ENCODE measurements at places on chromosomes 11 and 22.

DNA sequence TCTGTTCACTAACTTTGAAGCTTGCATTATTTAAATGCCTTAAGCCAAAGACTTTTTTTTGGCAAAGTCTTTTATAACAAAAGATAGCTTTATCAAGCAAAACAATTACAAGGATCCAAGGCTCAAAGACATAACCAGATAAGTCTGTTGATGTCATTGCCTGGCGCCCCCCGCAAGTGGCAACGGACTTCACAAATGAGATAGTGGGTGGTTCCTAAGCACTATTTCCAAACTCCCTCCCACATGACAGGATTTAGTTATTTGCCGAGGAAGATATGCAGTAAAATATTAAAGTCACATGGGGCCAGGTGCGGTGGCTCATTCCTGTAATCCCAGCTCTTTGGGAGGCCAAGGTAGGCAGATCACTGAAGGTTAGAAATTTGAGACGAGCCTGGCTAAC lies 194.2 kb upstream of the DDI1 start:
- DNase-seq: no peak

- no peak for DNase-seq
These were observed 3.7 kb upstream of the FLRT1 start for GRCh38 chr11:64032050-64032449.

GRCh38 chr11:27635567-27636037 lies 64.7 kb downstream of the BDNF start:
- DNase-seq: no peak

DNA sequence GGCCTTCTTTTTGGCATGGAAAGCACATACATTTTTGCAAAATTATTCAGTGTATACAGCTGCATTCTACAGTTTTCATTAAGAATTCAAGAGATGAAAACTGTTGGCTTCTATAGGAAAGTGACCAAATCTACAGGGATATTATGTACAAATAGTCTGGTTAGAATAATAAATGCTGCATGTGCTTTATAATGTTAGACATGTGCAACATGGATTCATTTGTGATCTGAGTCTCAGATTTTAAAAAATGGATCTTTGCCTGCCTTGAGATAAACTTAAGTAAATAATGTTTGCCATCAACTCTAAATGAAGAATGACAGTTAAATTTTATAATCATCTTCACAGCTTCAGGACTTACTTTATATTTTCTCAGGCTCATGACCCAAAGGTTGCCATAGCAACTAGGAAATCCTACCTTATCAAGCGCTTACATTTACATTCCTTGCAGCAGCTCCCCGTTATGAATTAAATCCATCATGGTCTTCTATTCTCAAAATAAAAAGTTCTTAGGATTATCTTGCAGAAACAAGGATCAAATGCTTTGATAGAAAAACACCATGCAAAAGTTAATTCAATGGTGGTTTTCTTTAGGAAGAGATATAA lies 200.2 kb downstream of the CADM1 start:
- DNase-seq: no peak

DNA sequence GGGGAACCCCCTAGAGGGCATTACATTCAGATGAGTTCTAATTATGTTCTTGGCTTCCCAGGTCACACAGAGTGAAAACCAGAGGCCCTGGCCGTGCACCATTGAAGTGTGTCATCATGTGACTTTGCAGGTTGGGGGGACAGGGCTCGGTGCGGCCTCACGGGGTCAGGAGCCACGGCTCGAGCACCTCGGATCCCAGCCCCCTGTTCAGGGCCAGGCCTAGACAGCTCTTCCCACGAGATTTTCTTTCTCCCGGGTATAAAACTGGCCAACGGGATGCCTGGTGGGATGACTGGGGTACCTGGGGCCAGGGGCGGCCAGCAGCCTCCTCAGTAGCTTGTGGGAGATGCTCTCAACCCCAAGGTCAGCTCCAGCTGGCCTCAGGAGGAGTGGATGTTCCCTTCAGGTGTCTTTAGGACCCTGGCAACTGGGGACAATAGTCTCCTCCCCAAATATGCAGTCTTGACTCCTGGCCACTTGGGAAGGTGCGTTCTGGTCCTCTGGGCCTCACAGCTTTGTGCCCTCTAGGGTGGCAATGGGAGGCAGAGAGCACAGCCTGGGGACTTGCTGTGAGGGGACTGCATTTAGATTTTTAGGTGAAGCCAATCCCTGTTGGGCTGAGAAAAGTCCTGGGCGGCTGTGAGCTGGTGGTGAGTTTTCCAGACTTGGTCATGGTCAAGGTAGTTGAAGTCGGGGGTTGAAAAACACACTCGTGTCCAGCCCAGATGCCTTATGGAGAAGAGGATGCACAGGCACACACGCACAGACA lies 95.6 kb downstream of the KCNQ1 start:
- no peak for DNase-seq

GRCh38 chr11:125404811-125405790 lies 91.0 kb downstream of the FEZ1 start:
- peak; percentile 62 for DNase-seq

DNA sequence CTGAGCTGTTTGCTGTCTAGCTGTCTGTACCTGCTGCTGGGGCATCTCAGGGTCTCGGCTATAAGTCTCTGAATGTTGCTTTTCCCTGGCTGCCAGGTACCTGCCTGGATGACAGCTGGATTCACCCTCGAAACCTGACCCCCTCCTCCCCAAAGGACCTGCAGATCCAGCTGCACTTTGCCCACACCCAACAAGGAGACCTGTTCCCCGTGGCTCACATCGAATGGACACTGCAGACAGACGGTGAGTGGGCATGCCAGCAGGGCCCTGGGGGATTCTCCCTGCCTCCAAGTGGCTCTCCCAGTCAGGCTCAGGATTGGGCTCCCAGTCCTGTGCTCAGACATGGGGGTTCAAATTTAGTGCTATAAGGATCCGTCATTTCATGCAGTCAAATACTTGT lies 12.9 kb downstream of the IL17RA start:
- DNase-seq: no peak

- DNase-seq: no peak
These were observed 245.2 kb downstream of the NTM start for GRCh38 chr11:131615611-131616010.

- DNase-seq: no peak
These were observed 1.1 kb upstream of the KRTAP5-7 start for GRCh38 chr11:71525938-71526495.

- DNase-seq: no peak
These were observed 118.1 kb downstream of the HIPK3 start for GRCh38 chr11:33375236-33375635.

DNA sequence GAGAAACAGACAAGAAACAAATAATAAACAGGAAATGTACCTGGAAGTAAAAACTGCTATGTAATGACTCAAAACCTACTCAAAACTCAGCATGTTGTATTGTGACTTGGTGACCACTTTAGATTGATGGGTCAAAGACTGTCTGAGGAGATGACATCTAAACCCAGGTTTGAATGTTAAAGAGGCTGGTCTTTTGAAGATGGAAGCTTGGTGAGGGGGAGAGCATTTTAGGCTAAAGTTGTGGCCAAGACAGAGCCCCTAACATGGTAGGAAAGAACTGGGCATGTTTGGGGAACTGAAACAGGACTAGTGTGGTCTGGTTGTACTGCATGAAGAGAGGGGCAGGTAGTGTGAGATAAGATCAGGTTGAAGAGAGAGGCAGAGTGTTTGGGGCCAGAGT lies 85.3 kb upstream of the MYO18B start:
- DNase-seq: no peak

DNA sequence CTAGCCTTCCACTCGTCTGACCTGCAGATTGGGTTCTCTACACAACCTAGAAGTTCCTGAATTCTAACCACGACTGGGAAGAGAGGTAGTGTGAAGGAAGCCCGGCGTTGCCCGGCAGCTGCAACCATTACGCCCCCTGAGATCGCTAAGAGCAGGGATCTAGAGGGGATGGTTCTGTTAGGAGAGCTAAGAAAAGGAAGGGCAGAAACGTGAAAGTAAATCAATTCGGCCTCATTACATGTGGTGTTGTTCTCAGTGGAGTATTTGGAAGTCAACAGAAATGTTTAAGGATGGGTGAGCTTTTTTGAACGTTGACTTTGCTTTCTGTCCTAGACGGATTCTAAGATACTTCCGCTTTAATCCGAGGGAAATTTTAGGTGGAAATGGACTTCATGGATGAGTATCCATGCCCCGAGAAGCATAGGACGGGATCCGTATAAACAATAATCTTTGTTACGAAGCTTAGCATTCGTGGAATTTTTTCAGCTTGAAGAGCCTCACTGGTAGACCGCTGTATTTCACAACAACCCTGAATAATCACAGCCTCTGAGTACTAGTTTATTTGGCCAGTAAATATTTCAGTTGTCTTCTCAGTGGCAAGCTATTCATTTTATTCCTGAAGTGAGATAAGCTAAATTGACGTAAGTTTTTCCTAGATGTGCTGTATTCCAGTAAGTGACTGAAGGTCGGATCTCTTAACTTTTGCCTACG lies 629 bp downstream of the ATP5MG start:
- DNase-seq: no peak

- DNase-seq: no peak
These were observed 17.8 kb downstream of the CHORDC1 start for GRCh38 chr11:90204832-90205646.

GRCh38 chr11:95562196-95562921 lies 227.2 kb downstream of the FAM76B start:
- DNase-seq: no peak

DNA sequence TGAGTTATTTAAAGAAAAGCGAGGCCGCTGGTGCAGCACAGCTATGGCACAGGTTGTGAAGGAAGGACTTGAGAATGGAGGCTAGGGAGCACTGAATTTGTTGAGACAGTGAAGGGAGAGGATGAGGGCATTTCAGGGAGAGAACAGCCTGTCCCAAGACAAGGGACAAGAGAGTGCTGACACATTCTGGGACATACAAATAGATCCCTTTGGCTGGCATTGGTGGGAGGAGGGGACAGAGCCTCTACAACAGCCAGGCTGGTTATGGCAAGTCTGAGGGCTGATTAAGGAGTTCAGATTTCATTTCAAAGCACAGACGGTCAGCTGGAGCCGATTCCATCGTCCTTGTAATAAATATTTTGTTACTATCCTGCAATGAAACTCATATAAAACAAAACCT lies 1.7 kb upstream of the SLC29A2 start:
- DNase-seq: no peak

- no peak for DNase-seq
These were observed 42.5 kb downstream of the RBFOX2 start for GRCh38 chr22:35986088-35986487.

DNA sequence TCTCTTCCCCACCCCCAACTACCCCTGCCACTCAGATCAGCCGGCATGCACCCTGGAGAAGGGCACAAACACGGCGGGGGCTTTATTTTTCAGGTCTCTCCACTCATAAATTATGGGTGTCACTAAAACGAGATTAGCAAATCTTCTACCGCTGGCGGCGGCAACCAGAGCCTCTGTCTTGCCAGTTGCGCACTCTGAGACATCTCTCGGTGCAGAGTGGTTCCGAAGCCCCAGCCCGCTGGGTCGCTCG lies 125.3 kb upstream of the C11orf58 start:
- DNase-seq: no peak

DNA sequence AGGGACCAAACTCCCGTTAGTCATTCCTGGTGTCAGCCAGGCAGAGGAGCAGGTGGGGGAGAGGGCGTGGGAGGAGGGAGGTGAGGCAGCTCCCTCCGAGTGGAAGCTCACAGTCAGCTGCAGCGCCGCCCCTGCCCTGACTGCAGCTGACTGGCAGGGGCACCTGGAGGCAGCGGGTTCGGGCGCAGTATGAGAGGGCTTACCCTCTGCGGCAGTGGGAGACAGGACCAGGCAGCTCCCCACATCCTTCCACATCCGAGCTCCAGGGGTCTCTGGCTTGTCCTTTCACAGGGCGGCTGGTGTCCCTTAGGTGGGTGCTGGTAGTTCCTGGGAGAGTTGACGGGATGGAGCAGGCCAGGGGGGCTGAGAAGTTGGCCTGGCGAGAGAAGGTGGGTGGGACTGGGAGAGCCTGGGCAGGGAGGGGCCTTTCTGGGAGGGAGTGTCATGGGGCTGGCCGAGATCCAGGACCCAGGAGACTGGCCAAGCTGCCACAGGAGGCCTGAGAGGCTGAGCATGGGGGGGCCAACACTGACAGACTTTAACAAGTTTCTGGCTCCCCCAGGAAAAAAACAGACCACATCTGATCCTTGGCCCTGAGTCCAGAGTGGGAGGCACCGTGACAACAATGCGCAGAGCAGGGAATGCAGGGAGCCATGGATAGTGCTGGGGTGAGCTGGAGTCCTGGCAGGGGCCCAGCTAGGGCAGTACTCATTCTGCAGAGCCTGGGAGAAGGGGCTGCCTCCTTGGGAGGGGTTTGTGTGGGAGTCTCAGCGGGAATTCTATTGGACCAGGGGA lies 4.9 kb downstream of the ADORA2A start:
- no peak for DNase-seq

- DNase-seq: no peak
These were observed 176.2 kb downstream of the SBF2 start for GRCh38 chr11:10117709-10118351.

DNA sequence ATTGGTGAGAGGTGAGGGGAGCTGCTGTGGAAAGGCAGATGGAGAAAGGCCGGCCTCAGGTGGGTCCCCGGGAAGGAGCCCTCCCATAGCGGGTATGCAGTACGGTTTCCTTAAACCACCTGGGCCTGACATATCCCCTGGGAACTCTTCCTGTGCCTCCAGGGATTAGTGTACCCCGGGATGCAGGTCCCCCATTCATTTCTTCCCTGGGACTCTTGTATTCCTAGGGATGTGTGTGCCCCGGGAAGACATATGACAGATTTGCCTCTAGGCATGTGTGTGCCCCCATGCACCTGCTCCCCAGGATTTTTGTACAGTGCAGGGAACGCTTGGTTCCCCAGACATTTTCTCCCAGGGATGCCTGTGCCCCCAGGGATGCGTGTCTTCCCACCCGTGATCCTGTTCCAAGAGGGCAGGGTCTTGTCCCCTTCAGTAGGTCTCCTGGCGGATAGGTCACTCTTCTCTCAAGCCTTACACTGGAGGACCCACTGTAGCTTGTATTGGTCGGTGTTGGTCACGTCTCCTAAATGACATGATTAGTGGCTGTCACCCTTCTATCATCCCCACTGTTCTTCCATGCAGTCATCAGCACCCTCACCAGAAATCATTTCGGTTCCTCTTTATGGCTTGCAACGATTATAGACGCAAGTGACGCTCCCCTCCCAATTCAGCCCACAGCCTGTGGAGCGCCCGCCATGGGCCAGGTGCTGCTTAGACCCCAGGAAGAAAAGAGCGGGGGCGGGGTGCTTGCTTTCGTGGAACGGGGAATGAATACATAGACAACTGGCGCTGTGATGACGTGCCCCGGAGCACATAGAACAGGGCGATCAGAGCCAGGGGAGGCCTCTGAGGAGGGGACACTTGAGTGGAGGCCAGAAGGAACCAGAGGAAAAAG lies 1.3 kb downstream of the PARVB start:
- DNase-seq: no peak

GRCh38 chr11:118226296-118226695 lies 1.5 kb upstream of the JAML start:
- no peak for DNase-seq

- no peak for DNase-seq
These were observed 2.4 kb upstream of the ASCC2 start for GRCh38 chr22:29840498-29840897.

- DNase-seq: no peak
These were observed 155.6 kb downstream of the BRD1 start for GRCh38 chr22:49672014-49672516.

Data from DND-41 (cell line).